NCI-H2081 treated with DMSO at 0.1 percent for 48 hours (cell line): ENCODE measurements at places on chromosomes 12 and 14.

- DNase-seq, result no peak
Observed at GRCh38 chr14:67697006-67697405, 1.4 kb upstream of the RDH11 start.

- DNase-seq, result no peak
Observed at GRCh38 chr12:131854861-131855476, 26.8 kb downstream of the MMP17 start.

GRCh38 chr12:105920161-105920684 lies 218.5 kb downstream of the NUAK1 start:
- DNase-seq, result no peak

DNA sequence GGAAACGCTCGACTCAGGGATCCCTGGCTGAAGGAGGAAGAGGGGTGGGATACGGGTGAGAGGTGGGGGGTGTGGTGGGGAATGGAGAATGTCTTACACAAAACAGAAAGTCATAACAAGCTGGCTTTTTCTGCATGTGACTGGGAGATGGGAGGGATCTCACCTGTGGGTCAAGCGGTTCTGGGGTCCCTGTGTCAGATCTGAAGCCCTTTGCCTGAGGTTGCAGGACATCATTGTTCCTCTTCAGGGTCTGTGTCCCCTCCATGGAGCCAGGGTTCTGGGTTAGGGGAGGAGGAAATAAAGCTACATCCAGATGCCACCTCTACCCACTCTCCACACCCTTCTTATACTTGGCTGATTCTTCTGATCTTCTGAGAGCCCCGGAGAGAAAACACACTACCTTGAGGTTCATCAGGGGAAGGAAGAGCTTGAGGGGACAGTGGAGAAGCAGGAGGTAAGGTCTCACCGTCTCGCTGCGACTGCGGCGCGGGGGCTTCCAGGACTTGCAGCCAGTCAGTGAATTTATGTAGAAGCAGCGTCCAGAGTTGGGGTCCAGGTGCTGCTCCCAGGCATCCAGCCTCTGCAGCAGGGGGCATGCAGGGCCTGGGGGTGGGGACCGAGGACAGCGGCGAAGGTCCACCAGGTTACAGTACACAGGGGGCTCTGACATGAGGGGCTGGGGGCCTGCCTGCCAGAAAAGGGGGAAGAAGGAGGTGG lies 2.5 kb downstream of the ARHGAP9 start:
- no peak for DNase-seq

DNA sequence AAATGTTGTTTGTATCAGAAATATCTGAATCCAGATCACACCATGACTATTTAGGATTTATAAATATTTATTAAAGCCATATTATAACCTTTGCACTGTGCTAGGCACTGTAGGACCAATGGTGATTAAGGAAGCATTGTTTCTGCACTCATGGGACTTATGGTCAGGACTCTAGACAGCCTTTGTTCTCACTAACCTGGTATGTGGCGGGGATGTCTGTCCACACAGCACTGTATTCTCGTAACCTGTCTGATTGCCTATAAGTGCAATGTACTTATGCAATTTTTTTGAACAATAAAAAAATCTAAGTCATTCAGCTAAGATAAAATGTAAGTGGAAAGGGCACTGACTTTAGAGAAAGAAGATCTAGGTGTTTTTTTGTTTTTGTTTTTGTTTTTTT lies 6.7 kb upstream of the SSPN start:
- no peak for DNase-seq

GRCh38 chr12:72338437-72338836 lies 66.3 kb downstream of the TRHDE start:
- no peak for DNase-seq

GRCh38 chr12:72271451-72272090 lies 599 bp upstream of the TRHDE start:
- no peak for DNase-seq

DNA sequence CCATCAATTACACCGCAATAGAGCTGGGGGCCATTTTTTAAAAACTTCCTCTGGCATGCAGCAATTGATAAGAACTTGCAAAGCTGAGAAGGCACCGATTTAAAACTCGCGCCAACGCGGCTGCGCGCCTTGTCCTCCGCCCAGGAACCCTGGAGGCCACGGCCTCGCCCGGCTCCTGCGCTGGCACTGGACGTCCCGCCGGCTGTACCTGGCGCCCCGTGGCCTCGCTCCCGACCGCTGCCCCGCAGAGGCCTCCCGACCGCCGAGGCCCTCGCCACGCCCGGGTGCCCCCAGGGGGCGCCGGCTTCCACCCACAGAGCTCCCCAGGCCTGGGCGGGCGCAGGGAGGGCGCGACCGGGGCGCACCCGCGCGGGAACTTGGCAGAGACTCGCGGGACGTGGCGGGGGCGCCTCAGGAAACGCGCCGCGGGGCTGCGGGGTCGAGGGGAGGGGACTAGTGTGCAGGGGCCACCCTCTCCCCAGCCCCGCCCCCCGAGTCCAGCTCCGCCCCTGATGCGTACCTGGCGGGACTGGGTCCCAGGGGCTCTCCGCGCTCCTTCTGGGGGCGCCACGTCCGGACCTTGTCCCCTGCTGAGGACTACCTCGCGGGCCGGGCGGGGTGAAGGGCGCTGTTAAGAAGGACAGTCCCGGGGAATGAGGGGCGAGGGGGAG lies 65.7 kb downstream of the TNFAIP2 start:
- no peak for DNase-seq

GRCh38 chr12:107736914-107737313 lies 24.0 kb downstream of the PRDM4 start:
- DNase-seq, result no peak

DNA sequence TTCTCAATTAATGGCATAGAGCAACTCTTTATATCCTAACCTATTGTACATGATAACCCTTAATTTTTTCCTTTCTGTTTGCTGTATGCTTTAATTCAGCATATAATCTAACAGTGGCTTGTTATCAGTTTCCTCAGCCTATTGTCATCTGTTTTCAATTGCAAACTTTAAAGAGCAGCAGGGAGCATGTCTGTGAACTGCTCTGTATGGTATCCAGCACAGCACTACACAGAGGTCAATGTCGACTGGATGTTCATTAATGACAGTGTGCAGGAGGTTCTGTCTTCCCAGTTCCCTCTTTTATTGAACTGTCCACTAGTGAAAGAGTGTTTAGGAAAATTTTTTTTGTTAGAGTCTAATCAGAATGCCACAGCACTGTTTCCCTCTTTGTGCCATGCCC lies 609.1 kb downstream of the SOX5 start:
- no peak for DNase-seq

GRCh38 chr12:8040791-8041190 lies 8.3 kb downstream of the FOXJ2 start:
- DNase-seq, result no peak

- no peak for DNase-seq
Observed at GRCh38 chr12:45235087-45236025, 19.5 kb downstream of the ANO6 start.

- DNase-seq, result no peak
Observed at GRCh38 chr12:62123721-62124203, 136.4 kb upstream of the USP15 start.

DNA sequence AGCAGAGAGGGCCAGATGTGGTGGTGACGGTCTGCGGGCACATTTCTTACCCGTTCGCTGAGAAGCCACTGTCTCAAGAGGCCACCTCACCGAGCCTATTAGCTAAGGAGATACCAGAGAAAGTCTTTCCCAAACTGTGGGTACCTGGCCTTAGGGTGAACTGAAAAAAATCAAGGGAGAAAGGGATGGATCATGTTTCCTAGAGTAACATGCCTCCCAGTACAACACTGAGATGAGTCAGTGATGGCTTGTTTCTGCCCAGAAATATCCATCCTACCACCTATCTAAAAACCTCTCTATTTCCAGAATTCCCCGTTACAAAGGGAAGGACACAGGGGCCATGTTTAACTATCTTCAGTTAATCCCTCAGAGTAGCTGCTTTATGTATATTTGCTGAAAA lies 83.7 kb downstream of the LMNTD1 start:
- no peak for DNase-seq

GRCh38 chr12:85833579-85833978 lies 2.6 kb downstream of the RASSF9 start:
- no peak for DNase-seq

DNA sequence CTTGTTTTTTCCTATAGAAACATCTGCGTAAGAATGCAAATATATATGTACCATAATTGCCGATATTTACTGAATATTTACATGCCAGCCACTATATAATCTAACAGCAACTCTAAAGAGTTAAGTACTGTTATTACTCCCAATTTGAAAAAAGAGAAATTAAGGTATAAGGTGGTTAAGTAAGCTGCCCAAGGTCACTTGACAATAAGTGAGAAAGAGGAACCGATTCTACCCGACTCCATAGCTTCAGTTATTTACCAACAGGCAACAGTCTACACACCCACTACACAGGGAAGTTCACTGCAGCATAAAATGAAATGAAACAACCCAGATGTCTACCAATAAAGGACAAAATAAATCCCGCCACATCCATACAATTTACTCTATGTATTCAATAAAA lies 1.1 kb downstream of the MIS18BP1 start:
- DNase-seq, result no peak

DNA sequence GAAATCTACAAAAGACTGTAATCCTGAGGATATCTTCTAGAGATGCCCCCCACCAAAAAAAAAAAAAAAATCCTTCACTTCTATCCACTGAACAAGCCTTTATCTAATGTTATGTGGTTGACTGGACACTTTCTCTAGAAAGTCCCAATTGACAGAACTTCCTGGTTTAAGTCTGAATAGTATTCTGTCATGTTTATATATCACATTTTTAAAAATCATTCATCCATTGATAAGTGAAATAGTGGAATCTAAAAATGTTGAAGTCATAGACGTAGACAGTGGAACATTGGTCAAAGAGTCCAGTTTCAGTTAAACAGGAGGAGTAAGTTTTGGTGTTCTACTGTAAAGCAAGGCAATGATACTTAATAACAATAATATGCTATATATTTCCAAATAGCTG lies 297.0 kb downstream of the SSPN start:
- DNase-seq, result no peak

DNA sequence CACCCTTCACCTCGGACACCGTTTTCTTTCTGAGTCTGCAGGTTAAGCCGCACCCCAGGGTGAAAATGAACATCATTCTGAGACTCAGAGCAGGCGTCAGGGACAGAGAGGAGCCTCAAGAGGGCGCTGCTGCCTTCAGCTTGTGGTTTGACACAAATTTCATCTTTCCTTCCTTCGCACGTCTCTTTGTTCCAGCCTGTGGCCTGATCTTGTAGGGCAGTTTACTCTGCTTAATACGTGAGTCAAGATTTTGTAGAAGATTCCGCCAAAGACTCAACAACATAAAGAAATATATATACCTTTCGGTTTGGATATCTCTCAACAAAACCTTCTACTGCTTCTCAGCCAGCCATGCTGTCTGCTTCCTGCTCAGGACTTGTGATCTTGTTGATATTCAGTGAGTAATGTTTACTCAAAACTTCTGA lies 329.3 kb upstream of the OR4E1 start:
- no peak for DNase-seq

DNA sequence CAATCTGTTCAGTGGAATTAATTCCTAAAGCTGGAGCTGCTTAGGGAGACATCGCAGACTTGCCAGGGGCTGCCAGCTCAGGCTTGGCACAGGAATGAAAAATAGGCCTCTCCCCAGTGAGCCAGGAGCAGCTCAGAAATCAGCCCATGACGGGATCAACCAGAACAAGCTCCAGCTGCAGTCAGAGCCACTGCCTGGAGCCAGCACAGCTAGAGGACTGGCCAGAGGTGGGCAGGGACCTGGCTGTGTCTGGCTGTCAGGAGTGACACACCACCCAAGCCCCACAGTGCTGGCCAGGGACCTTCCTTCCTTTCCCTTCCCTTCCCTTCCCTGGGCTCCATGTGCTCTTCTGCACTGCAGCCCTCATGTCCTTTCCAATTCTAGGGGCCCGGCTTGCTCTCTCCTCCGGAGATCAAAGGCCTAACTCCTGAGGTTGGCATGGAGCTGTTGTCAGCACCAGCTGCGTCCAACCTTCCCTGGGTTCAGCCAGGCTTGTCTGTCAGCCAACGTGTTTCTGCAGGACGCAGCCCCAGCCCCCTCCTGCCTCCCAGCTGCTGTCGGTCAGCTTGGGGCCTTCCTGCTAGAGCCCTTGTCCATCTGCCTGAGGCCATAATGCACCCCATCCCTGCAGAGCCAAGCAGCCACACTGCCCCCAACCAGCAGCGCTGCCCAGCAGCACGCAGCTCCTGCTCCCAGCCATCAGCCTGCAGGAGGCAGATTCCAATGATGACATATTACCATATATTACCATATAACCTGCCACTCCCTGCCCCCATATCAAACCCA lies 149.3 kb downstream of the CALM1 start:
- DNase-seq, result no peak

DNA sequence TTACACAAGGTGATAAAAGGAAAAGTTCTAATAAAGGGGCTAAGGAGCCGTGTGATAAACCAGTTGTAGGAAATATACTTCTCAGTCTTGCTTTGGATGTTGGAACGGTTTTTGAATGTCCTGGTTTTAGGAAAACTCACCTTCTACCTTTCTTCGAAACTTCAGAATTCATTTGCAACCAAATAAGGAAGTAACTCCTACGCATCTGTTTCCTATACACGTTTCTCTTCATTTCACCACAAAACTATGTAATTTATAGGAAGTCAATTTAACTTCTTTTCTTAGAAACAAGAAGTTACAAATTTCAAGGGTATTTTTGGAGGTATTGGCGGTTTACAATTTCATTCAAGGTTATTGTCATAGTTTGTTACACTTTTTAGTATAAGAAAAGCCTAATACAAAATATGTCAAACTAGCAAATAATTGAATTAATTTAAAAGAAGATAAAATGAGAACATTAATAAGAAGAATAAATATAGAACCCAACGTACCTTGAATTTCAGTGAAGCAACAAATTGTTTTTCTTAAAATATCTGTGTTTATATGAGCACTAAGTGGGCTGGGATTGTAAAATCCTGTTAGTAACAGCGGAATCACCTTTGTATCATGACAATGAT lies 33.2 kb upstream of the CD69 start:
- DNase-seq, result no peak

DNA sequence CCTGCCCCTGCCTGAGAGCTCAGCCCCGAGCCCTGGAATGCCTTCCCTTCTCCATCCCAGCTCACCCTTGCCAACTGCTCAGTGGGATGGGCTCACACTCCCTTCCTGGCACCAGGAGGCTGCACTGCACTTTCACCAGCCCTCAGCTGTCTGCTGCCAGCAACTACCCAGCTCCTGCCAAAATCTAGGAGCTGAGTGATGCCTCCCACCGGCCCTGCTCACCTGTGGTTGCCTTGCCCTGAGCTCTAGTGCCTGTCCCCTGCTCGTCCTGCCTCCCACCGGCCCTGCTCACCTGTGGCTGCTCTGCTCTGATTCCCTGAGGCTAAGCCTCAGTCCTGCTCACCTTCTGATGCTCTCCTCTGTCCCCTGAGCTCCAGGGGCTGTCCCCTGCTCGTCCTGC lies 119.8 kb downstream of the TMEM121 start:
- DNase-seq, result no peak

- no peak for DNase-seq
Observed at GRCh38 chr12:123035841-123036240, 55.4 kb downstream of the ARL6IP4 start.

DNA sequence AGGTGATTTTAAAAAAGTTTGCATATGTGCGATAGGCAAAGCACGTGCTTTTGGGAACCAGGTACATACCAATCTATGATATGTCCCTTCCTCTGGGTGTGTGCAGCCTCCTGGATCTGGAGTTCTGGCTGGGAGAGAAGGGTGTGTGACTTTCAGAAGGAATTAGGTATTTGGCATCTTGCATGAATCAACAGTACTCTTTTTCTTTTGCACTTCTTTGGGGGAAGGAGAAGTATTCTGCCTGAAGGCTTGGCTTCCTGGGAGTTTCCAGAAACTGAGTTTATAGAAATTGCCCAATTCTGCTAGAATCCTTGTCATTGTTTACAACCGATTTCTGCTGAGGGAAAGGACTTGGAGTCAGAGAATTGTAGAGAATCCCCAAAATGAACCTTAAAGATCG lies 2.9 kb upstream of the CLMN start:
- no peak for DNase-seq
